ENCODE measurements at places on chromosomes 1 and 21. TPM values are rescaled to one million over a fixed set of nuclear protein-coding genes. Genes with fewer than 3 reads are reported as not detected.

GRCh38 chr1:87464022-87464490, 135.4 kb downstream of the LMO4 start:
- DNase-seq: peak; percentile 28

- no peak for DNase-seq
These were observed 13.2 kb downstream of the ST7L start for GRCh38 chr1:112605633-112606327.

GPR3 gene
- polyA plus RNA-seq: 0.84 TPM

SERTAD4 gene
- 3.0 TPM for polyA plus RNA-seq

FMO2 gene
- 1.9 TPM for polyA plus RNA-seq

All from renal pelvis (tissue), 12 donors.